KG1 (cell line): ENCODE measurements at places on chromosomes 5 and 9.
A peak's percentile ranks its signal among the peaks of the same experiment; 100 is the strongest.

DNA sequence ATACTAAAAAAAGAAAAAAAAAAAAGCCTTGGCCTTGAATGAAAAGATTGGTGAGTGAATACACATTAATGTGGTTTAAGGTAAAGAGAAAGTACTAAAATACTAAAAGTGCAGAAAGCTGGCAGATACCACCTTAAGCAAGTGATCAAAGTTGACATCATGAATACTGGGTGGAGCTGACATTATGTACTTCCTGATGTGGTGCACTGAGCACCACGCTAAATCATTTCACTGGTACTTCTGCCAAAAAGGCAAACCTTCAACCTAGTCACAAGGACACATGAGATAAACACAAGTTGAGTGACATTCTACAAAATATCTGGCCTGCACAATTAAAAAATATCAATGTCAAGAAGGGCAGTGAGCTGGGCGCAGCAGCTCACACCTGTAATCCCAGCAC is 33.8 kb upstream of the PANK3 start:
- DNase-seq = no peak

GRCh38 chr9:121999556-121999955 is 93.6 kb downstream of the TTLL11 start:
- DNase-seq = no peak

- no peak for DNase-seq
These were observed at the start of gene ANKDD1B for GRCh38 chr5:75611311-75612225. TSS of gene ANKDD1B (plus strand) at chr5:75611453. CDS start at chr5:75611635, 182 bp downstream.

GRCh38 chr9:16460696-16461095 is 409.8 kb downstream of the BNC2 start:
- DNase-seq = no peak

- DNase-seq = peak; percentile 15
These were observed 53.0 kb downstream of the ERGIC1 start for GRCh38 chr5:172886974-172887501.

DNA sequence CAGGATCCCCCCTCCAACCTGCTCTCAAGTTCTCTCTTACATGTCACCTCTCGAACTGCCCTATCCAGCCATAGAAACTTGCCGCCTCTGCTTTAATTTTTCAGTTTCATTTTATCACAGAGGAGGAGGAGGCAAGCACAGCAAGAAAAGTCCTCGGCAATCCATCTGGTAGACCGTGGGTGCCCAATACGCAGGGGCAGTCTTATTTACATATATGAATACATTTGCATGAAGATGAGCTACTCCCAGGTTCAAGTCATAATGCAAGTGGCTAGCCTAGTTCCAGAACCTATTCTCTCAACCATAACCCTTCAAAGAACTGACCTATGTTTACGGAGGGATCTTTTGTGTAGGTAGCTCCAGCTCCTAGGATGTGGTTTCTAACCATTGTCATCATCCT is 223.2 kb upstream of the PANK3 start:
- DNase-seq = no peak

DNA sequence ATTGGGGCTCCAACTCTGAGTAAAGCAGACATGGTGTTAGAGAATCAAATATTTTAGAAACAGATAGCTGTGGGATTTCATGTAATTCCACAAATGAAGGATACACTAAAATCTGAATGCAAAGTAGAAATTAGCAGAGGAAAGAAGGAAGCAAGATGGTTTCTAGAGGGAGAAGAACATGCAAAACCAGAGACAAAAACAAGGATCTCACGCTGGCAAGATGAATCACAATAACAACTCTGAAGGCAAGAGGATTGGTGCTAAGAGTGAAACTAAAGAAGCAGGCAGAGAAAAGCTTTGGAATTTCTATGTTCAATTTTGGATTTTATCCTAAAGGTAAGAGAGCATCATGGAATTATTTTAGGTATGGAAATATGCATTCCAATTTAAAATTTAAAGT is 857.2 kb upstream of the COX7C start:
- DNase-seq = no peak

DNA sequence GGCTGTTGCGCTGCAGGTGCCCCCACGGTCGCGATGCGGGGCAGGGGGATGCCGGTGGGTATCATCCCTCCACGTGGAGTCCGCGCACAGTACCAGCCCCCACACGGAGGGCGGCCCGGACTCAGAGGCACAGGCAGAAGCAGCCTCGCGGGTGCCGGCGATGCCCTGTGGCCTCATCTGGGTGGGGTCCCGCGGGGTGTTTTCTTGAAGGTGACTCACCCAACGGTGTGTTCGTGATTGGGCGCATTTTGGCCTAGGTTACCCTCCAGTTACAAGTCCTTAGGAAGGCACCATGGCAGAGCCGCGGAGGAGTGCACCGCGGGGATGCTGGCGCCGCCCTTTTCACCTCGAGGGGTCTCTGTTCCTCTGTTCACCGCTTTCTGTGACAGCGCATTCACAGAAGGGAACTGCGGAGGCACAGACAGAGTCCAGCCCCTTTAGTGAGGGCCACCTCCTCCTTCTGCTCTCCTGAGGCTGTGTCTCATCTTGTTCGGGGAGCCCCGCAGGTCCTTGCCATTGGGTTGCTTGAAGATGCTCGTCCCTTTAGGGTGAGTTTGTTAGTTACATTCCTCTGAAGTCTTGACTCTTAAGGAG is 21.6 kb upstream of the EXOC3 start:
- DNase-seq = no peak

GRCh38 chr9:87880116-87880515 is 2.6 kb upstream of the SPATA31E1 start:
- DNase-seq = no peak

DNA sequence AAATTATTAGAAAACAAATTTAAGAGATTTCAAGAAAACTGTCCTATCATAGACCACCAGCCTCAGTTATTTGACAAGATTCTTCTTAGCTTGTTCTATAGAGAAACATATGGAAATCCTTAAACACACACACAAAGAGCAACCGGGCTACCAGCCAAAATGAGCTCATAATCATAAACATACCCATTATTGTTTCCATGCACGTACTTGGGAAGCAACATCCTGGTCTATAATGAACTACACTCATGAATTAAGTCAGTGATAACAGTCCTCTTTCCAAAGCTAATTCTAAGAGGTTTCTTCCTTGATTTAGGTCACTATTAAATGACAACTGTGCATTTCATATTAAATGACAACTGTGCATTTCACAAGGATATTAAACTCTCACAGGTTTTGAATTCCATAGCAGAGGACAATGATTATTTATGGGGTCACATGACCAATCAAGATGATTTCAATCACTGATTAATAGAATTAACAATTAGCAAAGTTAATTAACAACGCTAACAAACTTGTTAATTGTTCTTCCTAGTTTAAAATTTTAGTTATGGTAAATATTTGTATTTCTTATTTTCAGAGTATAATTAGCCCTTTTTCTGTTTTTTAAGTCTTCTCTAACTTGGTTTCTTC is 77.0 kb downstream of the OXCT1 start:
- DNase-seq = no peak

DNA sequence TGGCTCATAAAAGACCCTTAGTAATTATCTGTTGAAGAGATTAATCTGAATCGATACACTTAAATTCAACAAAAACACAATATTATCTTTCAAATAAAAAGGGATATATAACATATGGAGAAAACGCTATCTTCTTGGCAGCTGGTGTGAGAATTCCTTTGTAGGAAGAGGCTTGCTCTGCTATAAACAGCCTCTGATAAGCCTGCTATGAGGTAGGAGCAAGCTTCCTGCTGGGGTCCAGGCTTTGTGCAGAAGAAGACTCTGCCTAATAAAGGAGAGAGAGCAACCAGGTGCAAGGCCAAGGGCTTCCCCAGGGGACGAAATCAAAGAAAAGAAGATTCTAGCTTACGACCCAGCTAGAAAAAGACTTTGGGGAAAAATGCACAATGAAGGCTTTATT is 43.3 kb upstream of the SSBP2 start:
- DNase-seq = no peak

GRCh38 chr5:73464016-73464745 is 15.6 kb upstream of the FOXD1 start:
- DNase-seq = no peak

- no peak for DNase-seq
These were observed 15.9 kb upstream of the SYNPO start for GRCh38 chr5:150624334-150625163.

- DNase-seq = no peak
These were observed 72.2 kb downstream of the PRDM9 start for GRCh38 chr5:23579566-23579965.

DNA sequence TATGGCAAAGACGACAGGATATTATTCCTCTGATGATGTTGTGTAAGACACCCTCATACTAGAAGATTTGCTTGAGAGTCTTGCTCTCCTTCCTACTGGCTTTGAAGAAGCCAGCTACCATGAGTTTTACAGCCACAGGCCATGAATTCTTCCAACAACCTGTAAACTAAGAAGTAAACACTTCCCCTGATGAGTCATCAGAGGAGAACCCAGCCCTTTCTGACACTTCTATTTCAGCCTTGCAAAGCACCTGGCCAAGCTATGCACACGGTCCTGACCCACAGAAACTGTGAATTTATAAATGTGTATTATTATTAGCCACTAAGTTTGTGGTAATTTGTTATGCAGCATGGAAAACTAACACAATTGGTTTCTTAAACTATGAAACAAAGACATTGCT is 288.8 kb upstream of the ADAMTSL1 start:
- no peak for DNase-seq

GRCh38 chr9:126927419-126927818 is 12.8 kb downstream of the RALGPS1 start:
- no peak for DNase-seq

DNA sequence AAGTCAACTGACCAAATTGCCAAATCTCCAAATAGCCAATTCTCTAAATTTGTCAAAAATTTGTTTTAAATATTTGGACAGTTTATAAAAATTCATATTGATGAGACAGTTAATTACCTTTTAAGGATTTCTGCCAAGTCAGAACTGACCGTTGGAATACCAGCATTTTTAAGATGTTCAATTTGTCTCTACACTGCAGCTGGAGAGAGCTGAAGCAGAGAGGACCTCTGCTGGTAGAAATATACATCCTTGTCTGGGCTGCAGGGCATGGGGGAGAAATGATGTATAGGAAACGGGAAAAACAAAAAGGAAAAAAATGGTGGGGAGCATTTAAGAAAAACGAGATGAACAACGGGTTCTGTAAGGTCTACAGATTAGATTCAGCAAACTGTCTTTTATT is 16.8 kb downstream of the NR6A1 start:
- DNase-seq = no peak

DNA sequence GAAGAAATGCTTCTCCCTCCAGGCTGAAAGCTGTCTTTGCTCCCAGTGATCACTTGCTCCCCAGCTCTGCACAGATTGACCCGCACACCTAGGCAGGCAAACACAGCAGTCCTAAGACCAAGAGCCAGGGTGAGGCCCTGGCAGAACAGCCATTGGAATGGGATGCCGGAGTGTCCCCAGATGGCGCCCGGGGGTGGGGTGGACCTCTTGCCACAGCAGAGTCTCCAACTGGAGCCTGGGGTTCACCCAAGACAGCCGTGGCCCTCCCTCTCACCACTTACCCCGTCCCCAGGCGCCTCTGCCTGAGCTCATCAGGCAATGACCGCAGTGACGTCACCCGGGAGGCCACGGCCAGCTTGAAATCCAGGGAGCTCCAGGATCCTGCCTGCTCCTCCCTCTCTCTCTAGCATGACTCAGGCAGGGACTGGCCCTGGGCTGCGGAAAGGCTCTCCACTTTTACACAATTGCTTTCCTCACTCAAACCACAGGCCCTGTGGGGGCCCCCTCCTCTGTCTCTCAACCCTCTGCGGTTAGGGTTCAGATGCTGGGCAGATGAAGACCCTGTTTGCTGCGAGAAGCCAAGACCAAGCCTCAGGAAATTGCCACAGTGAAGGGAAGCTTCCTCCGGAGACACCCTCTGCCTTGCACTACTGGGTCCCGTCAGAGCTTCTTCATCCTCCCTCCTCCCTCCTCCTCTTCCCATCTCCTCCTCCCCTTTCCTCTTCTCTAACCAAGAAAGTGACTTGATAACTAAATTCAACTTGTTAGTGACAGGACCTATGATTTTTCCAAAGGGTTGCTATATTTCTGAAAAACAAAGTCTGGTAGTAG is 24.3 kb upstream of the PTGES start:
- DNase-seq = peak; percentile 99

DNA sequence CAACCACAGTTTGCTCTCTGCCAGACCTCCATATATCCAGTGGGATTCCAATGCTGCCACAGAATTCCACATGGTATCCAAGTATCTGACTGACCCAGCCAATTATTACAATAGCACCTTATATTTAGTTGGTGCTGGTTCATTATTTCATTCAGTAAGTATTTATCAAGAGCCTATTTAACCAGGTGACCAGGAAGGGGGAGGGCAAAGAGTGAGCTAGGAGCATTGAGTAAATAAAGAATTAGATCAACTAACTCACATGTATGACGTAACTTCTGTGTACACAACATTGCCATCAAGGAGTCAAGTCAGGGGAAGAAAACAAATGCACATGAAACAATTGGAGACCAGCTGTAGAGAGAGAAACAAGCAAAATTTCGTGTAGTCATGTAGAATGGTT is 207.1 kb upstream of the PAPPA start:
- DNase-seq = no peak

DNA sequence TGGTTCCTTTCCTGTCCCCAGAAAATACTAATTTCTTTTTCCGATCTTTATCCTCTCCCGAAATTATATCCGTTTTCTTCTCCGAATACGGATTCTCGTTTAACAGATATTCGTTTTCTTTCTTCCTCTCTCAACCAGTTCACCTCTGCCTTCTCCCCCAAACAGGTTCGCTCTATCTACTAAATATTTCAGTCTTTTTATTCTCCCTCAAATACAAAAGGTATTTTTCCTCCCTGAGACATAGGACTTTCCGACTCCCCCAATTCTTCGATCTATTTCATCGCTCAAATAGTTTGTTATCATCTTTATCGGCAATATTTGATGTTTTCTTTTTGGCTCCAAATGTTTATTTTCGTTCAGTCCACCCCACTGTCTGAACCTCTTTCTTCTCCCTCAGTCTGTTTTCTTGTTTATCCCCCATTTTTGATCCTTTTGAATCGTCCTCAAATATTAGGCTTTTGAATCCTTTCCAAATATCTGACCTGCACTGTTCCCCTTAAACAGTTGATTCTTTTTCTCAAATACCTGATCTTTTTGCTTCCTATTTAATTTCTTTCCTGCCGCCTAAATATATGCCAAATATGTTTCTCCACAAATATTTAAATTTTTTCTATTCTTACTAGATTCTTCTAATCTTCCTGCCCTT is 4.4 kb downstream of the PITX1 start:
- no peak for DNase-seq

- no peak for DNase-seq
These were observed 48.9 kb downstream of the CXXC5 start for GRCh38 chr5:139696894-139697658.

DNA sequence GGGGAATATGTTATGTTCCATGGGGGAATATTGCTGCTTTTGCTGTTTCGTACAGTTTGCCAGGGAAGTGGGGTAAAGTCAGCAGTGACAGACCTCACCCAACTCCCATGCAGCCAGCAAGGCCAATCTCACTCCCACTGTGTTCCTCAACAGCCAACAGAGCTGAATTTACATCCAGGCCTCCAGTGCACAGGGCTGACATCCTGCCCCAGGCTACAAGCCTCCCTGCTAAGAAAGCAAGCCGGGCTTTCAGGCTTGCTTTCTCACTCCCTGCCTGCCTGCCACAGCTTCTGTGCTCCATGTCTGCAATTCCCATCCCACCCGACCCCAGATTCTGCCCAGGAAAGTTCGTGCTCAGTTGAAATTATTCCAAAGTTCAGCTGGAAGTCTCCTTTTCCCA is 25.5 kb upstream of the SNCAIP start:
- no peak for DNase-seq

GRCh38 chr9:111970827-111971226 is 74.2 kb downstream of the UGCG start:
- no peak for DNase-seq

- no peak for DNase-seq
These were observed 365.9 kb downstream of the GADD45G start for GRCh38 chr9:89970701-89971100.

GRCh38 chr5:107359033-107359915 is 311.5 kb downstream of the EFNA5 start:
- no peak for DNase-seq
